ENCODE measurements at places on chromosomes 7 and 10.

- DNase-seq: no peak
Measured at GRCh38 chr10:79349766-79350406, 2.6 kb downstream of the PPIF start.

DNA sequence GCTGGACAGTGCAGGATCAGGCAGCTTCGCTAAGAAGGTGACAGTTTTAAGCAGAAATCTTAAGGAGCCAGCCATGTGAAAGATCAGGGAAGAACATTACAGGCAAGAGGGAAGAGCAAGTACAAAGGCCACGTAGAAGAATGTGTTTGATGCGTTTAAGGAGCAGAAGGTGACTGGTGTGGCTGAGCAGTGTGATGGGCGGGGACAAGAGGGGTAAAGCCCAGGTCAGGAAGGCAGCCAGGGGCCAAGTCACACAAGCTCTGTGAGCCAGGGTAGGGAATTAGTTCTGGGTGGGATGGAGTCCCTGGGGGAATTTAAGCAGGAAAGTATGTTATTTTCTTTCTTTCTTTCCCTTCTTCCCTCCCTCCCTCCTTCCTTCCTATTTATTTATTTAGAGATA, 166.9 kb downstream of the SH3PXD2A start:
- DNase-seq: no peak

- no peak for DNase-seq
Measured at GRCh38 chr10:28520346-28520745, 12.6 kb upstream of the WAC start.

- no peak for DNase-seq
Measured at GRCh38 chr10:31782701-31783100, 145.9 kb downstream of the ARHGAP12 start.

GRCh38 chr7:43490016-43490415, 92.9 kb upstream of the STK17A start:
- no peak for DNase-seq

- DNase-seq: no peak
Measured at GRCh38 chr10:96831200-96831866, 765 bp upstream of the LCOR start.

GRCh38 chr7:134782121-134782623, 2.7 kb downstream of the CALD1 start:
- no peak for DNase-seq

GRCh38 chr10:93076871-93077270, 3.2 kb downstream of the CYP26A1 start:
- no peak for DNase-seq

DNA sequence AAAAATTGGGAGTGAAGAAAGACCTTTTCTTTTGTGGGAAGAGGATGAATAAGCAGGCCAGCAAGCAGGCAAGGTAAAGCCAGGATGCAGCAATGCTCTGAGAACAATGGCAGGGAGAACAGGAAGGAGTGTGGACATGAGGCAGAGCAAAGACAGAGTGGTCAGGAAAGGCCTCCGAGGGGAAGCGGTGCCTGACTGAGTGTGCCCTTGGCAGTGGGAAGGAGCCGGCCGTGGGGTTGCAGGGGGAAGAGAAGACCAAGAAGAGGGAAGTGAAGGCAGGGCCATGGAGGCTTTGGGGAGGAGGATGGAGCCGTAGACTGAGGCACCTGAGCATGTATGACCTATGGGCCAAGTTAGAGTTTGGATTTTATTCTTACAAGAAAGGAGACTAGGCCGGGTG, 21.9 kb upstream of the ZNF212 start:
- no peak for DNase-seq

- DNase-seq: no peak
Measured at GRCh38 chr7:38673795-38674194, 42.6 kb upstream of the AMPH start.

GRCh38 chr10:100482181-100482833, 19.5 kb downstream of the WNT8B start:
- peak; percentile 76 for DNase-seq

DNA sequence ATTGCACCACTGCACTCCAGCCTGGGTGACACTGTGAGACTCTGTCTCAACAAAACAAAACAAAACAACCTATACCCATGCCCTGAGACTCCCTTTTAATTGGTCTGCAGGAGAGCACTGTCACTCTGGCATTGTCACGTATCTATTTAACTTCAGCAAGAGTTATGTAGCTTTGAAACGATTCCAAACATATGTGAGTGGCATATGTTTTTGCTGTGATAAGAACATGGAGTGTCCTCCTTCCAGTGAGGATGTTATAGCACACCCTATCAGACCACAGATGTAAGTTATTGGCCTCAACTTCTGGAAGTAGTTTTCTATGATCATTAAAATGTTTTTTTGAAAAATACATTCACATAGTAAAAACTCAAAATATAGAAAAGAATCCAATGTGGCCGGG, 15.5 kb upstream of the DNAJC12 start:
- DNase-seq: no peak

DNA sequence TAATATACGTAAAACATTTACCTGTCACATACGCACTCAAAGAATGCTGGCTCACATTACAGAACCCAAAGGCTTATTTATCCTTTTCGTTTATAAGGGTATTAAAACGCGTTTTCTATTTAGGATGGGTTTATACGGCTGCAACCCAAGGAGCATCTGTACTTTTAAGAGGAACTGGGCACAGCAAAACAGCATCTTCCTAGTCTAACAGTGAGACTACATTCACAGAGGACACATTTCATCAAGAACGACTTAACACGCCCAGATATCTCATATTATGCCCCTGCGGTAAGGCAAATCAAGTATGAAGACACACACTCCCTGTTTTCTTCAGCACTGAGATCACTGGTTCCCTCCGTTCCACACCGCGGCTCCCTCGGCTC, 533 bp upstream of the DMTF1 start:
- DNase-seq: no peak

DNA sequence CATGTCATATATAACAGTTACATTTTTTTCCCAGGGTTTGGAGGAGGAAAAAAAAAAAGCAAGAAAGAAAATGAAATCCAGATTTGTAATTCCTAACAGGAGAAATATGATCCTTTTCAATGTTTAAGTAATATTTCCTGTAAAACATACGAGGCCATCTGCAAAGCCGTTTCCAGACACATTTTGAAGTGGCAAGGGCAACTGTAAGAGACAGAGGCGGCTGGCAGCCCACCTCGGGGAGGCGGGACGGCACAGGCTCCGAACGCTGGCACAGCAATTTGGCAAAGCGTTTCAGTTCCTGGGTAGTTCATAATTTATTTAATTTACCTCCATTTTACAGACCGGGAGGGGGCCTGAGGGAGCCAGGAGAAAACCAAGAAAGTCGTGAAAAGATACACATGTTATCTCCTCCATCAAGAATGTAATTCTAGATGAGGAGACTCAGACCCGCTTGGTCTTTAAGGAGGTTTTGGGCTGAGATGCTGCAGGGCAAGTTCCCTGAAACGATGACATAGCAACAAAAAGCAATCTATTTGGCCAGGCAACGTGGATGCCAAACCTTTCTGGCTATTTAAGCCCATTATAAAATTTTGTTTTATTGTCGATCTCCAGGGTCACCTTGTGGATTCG, 448.5 kb upstream of the MKI67 start:
- DNase-seq: no peak

- DNase-seq: no peak
Measured at GRCh38 chr10:51156926-51157325, 82.6 kb downstream of the PRKG1 start.
